Activated CD8-positive, alpha-beta T cell treated with anti-CD3 and anti-CD28 coated beads for 36 hours (primary cell): ENCODE measurements at places on chromosomes 12 and 14.
A peak's percentile ranks its signal among the peaks of the same experiment; 100 is the strongest.

GRCh38 chr14:36524874-36525745 is 5.1 kb upstream of the NKX2-1 start:
- peak; percentile 56 for DNase-seq

- no peak for DNase-seq
Observed at GRCh38 chr14:71452539-71452938, 479.7 kb upstream of the RGS6 start.

DNA sequence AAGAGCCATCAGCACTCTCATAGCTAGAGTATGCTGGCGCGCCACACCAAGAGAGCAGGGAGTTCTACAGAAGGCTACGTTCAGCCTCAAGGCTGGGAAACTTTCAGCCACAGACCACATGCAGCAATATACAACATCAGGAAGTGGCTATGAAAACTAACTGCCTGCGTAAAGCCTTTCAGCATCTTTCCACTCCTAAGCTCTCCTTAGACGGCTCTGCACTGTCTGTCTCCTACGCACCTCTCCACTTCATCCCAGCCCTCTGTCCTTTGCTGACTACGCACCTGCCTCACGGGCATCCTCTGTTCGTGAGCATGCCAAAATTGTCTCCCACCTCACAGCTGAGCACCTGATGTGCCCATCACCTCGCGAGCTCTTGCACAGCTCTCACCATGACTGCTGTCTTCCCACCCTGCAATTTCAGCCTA is 9.7 kb downstream of the MPHOSPH9 start:
- DNase-seq: peak; percentile 82

DNA sequence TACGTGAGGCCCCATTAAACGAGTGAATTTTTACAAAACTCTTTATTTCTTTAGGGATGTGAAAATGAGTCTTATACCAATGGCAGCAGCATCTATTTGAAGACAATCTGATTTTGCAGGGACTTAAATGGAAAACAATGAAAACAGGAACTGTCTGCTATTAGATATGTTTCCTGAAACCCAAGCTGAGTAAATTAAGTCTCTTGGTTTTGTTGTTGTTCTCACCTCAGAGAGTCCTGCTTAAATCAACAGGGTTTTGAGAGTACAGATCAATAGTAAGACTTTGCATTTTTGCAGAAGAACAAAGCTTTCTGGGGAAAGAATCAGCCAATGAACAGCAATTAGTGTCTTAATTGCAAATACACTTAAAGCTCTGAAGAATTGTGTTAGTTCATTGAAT is 39.1 kb upstream of the LGR5 start:
- no peak for DNase-seq

- DNase-seq: no peak
Observed at GRCh38 chr12:128794661-128795529, 28.9 kb downstream of the SLC15A4 start.

DNA sequence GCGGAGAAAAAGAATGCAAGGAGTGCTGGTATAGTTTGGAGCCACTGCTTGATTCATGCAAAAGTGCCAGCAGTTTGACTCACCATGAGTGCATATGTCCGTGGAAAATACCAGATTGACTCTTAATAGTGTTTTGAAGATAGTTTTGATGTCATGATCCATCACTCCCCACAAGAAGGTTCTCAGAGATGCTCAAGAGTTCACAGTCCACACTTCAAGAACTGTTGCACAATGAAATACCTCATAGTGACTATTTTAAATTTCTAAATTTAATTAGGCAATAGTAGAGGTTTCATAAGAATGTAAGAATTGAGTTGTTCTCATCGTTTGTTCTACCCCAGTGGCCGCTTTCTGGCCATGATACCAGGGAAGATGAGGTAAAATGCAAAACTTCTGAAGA is 286.6 kb upstream of the RGS6 start:
- DNase-seq: no peak

DNA sequence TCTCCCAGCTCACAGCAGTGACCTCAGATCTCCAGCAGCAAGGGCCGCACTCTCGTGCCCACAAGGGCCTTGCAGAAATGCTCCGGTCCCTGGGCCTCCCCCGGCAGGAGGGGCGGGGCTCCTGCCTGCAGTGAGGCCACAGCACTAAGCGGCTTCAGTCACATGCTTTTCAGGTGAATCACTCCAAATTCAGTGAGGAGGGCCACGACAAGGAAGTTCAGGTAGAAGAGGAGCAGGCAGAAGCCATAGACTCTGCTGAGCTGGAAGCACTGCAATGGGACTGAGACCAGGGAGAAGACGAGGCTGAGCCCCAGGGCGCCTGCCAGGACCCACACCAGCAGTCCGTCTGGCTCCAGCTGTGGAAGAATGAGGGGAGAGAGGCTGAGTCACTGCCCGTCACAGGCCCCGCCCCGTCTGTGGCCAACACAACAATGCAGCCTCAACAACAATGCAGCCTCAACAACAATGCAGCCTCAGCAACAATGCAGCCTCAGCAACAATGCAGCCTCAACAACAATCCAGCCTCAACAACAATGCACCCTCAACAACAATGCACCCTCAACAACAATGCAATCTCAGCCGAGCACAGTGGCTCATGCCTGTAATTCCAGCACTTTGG is 35.2 kb downstream of the SLC8B1 start:
- DNase-seq: no peak

DNA sequence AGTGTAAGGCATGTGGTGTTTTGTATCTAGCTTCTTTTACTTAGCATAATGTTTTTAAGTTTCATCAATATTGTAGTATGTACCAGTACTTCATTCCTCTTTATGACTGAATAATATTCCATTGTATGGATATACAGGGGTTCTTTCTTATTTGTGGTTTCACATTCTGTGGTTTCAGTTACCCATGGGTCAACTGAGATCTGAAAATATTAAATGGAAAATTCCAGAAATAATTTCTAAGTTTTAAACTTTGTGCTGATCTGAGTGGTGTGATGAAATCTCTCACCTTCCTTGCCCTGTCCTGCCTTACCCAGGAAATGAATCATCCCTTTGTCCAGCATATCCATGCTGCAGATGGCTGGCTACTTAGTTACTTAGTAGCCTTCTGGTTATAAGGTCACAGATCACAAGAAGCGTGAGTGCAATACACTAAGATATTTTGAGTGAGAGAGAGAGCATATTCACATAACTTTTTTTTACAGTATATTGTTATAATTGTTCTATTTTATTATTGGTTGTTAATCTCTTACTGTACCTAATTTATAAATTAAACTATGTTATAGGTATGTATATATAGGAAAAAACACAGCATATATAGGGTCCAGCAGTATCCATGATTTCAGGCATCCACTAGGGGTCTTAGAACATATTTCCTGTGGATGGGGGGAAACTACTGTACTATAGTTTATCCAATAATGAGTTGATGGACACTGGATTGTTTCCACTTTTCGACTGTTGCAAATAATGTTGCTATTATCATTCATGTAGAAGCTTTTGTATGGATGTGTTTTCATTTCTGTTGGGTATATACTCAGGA is 59.6 kb upstream of the LRTM2 start:
- no peak for DNase-seq

GRCh38 chr12:230925-231671 is 17.1 kb upstream of the SLC6A12 start:
- no peak for DNase-seq

GRCh38 chr12:40566271-40566670 is 126.0 kb upstream of the CNTN1 start:
- no peak for DNase-seq

DNA sequence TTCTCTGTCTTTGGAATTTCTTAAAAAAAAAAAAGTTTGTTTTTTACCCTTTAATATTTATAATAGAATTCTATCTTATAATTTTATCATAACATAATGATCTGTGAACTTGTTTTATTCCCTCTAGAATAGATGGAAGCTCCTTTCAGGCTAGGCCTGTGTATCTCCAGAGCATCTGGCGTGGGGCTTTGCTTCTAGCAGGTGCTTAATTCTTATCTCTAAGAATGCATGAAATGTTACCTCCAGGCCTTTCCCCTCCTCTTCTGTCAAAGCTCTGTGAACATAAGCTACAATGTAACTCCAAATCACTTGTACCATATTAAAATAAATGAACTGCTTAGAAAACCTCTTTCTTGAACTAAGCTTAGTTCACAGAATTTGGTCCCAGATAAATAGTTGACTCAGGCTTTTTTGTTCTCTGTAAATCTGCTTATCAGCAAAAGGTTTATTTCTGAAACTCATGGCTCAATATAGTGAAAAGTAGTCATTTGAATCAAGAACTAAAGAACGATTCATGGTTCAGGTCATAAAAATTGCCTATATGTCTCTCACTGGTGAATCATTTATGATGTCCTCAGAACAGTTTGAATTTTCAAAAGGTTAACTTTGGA is 407.1 kb downstream of the TRHDE start:
- DNase-seq: no peak

DNA sequence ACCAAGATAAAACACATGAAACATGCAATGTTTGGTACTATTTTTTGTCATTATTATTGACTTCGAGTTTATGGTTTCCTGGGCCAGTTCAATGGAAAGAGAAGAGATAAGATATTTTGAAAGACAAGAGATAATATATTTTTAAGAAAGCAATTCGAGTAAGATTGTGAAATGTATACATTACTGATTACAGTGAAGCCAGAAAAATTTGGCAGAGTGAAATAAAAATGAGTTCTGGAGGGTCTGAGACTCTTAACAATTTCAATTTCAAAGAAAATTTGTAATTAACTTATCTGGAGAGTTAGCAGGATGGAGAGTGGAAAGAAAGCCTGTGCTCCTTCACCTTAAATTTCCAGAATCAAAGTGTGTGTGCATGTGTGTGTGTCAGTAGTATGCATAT is 17.3 kb downstream of the CCER1 start:
- no peak for DNase-seq

GRCh38 chr14:22994762-22995275 is 12.5 kb upstream of the AJUBA start:
- peak; percentile 57 for DNase-seq

DNA sequence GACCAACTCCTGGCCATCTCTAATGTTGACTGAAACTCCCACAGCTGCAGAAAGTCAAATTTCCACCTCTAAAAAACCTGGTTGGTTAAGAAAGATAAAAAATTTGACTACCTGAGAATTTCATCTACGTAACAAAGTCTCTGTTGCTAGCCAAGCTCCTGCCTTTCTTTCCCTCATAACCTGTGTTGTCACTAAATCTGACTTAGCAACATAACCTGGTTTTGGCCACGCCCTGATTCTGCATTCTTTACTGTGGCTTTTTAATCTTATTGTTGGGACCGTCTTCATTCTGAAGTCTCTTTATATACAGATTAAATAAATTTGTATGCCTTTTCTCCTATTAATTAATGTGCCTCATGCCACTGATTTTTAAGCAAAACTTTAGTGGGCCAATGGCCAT is 16.1 kb upstream of the CD69 start:
- DNase-seq: no peak

- no peak for DNase-seq
Observed at GRCh38 chr14:100275214-100275613, 31.0 kb downstream of the SLC25A29 start.

DNA sequence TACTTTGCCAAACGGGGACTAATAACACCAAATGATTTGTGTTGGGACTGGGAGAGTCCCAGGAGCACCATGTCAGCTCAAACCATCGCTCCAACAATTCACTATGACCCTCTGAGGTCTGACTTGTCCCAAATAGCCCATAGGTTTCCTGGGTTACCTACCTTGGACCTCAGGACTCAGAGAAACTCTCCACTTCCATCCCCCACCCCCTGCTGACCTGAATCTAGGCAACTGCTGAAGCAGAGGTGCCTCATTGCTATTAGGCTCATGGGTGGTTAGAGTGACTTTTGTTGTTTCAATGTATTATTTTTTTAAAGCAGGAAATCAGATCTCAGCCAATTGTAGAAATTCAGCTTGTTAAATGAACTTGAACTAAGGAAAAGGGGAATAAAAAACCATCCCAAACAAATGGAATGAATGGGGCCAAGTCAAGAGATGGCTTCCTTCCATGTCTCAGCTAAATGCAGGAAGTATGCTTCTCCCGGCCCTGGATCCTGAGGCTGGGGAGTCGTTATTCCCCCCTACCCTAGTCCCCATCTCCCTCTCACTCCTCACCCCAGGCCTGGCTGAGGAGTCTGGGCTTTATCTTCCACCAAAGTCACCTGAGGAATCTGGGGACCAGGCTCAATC is 80.9 kb upstream of the SLC24A4 start:
- no peak for DNase-seq

DNA sequence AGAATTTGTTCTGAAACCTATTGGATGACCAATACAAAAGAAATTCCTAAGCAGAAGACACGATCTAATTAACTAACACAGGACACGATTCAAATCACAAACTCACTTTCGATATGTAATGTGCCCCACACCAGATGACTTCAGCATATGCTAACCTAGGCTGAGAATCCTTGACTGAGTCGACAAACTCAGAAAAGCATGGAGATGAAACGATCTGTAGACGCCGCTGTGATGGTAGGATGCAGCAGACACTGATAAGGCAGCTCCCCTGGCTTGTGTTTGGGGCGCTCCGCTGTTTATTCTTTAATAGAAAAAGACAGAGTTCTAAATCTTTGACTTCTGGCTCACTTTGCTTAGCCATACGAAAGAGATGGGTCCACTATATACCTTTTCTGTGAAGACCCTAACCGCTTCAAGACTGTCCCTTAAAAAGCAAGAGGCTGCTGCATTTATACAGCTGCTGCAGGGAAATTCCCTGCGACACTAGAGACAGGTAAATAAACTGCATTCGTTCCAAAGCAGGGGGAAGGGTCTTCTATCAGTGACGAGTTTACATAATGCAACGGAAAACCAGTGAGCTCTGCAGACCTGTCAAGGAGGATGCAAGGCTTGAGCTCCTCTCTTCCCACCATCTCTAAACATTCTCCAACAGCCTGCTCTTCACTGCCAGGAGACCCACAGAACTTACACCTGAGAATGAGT is 929 bp downstream of the CHD8 start:
- DNase-seq: no peak

DNA sequence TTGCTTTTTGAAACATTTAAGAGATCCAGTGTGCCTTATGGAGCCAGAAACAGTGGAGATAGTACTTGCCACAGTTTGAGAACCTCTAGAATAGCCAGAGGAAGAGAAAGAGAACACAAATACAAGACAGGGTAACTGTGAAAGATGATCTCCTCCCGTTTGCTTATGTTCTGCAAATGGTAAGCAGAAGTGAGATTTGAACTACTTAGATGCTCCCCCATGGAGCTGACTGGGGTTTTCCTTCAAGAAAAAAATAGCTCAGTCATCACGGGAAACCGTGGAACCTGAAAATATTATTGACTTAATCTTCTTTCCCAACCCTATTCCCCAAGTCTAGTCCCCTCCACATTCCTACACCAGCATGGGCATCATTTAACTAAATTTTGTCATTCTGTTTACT is 87.1 kb downstream of the KIF21A start:
- DNase-seq: no peak

DNA sequence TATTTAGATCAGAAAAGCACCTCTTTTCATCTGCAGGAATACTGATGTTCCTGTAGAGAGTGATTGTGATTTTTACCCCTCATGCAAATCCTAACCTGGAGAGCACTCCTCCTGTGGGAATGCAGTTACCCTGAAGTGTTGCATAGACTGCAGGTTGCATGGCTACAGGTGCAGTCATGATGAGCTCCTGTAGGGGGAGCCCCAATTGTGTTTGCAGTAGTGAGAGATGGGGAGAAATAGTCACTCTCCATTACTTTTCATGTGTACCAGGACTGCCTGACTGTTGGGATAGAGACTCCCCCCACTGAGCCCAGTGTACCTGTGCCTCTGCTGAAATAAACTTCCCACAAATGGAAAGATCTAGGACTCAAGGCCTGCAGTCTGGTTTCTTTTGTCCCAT is 1086.5 kb downstream of the SLC6A15 start:
- peak; percentile 49 for DNase-seq
